GM12891 (cell line): ENCODE measurements at places on chromosomes 1 and 21.

DNA sequence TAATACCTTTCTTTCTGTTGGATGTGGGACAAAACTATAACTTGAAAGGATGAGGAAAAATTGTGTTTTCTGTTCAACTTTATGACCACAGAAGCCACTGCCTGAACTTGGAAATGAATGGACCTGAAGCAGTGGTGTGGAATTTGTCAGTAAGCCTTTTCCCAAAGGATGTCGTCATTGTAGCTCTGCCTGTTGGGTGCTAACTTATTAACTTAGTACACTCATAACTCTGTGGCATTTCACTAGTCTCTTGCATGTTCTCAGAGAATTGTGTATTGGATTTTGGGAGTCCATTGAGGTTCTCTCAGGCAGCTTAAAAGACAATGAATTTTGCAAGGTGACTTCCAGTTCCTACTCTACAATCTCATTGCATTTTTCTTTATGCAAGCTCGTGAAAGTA, 49.6 kb downstream of the KCNK2 start:
- DNase-seq: no peak

GRCh38 chr1:36663772-36664430, 181.2 kb upstream of the CSF3R start:
- DNase-seq: no peak

GRCh38 chr1:215824245-215824644, 257.1 kb downstream of the KCTD3 start:
- no peak for DNase-seq

- DNase-seq: no peak
These were observed 101.5 kb upstream of the COL24A1 start for GRCh38 chr1:86258101-86258500.

GRCh38 chr1:61162520-61163258, 80.3 kb downstream of the NFIA start:
- no peak for DNase-seq

GRCh38 chr21:41726970-41727783, 39.7 kb downstream of the RIPK4 start:
- DNase-seq: no peak

- no peak for DNase-seq
These were observed 14.5 kb downstream of the WNT4 start for GRCh38 chr1:22128392-22128791.

DNA sequence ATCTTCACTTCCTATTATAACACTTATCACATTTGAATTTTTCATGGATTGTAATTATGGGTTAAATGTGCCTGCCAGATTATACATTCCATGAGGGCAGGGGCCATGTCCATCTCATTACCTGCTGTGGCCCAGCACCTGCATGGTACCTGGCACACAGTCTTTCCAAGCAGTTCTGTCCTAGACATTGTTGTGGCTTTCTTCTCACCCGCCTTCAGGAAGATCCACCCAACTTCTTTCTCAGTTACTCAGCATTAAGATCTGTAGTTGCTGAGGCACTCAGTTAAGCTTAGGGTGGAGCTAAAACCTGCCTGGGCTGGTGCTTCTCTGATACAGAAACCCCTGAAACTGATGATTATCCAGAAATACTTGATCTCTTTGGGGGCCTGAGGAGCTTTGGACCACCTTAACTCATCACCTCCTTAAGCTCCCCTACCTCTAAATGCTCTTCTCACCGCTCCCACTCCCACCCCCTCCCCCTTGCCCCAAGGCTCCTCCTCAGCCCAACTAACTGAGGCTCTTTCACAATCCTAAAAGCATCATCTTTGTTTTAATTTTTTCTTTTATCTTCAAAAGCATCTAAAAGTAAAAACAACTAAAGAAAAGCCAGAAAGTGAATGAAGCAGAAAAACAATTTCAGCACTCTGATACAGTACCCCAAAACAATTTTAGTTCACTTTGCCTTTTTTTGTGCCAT, 190.6 kb downstream of the FGGY start:
- DNase-seq: no peak

DNA sequence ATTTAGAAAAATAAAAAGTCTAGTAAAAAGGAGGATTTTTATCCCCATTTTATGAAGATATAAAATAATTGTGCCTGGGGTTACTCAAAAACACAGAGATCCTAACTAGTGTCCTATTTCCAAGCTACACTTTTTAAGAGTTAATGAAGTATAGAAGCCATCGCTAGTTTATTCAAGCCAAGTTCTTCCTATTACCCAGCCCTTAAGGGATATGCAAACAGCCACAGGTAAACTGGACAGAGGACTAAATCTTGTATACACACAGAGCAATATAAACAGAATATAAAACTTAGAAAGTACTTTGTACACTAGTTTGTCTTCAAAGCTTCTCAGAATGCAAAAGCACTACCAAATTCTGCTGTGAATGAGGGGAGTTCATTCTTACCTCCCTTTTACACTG, 111.1 kb downstream of the RERE start:
- no peak for DNase-seq
